NCI-H187 treated with DMSO at 0.1 percent for 48 hours (cell line): ENCODE measurements at places on chromosomes 16 and 17.

GRCh38 chr17:40452921-40453378, 9.7 kb downstream of the IGFBP4 start:
- no peak for DNase-seq

- no peak for DNase-seq
Measured at GRCh38 chr16:24729951-24730815, 732 bp downstream of the TNRC6A start.

DNA sequence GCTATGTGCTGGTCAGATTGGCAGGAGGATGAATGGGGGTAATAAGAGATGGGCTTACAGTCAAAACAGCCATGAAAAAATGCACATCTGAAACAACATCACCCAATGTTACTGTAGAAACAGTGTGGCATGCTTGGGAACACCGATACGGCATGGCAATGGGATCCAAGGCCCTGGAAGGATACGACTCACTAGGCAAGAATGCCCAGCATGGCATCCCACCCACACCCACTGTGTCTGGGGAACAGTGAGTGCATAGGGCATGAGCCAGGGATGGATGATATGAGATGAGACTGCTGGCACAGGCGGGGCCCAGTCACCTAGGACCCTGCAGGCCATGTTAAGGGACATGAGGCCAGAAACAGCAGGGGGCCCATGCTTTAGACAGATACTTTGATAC, 11.5 kb downstream of the TRIM25 start:
- no peak for DNase-seq

DNA sequence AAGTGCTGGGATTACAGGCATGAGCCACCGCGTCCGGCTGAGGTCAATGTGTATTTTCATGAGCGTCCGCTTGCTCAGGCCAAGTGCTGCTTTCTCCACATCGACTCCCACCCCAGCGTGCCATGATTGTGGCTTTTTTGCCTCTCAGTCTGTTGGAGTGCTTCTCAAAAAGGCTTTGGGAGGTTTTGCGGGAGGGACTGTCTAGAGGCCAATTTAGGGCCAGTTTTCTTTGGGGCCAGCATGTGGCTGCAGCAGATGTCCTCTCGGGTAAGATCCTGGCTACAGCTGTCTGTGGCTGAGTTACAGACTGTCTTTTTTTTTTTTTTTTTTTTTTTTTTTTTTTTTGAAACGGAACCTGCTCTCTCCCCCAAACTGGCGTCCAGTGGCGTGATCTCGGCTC, 6.5 kb downstream of the C16orf90 start:
- DNase-seq, result no peak

- no peak for DNase-seq
Measured at GRCh38 chr16:12099451-12100123, 123.1 kb downstream of the SNX29 start.

GRCh38 chr16:1673424-1674151, 4.5 kb upstream of the JPT2 start:
- DNase-seq, result no peak

DNA sequence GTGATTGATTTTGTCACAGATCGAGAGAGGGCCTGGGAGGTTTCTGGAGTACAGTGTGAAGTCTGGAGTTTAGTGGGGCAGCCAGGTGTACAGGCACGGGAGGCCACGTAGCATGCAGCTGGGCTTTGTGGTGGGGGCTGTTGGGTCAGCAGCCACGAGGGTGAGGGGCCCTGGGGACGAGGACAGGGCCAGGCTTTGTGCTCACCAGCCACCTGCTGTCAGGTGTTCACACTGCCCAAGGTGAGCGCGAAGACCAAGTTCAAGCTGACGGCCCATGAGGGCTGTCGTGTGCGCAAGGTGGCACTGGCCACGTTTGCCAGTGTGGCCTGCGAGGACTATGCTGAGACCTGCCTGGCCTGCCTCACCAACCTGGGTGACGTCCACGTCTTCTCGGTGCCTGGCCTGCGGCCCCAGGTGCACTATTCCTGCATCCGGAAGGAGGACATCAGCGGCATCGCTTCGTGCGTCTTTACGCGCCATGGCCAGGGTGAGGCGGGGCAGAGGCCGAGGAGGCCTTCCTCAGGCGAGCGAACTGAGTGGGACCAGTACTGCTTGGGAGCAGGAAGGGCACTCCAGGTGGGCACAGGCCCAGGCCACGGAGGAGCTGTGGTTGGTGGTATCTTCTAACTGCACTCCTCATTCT, 15.9 kb downstream of the LLGL1 start:
- DNase-seq, result no peak

GRCh38 chr16:67775273-67775672, 31.1 kb downstream of the RANBP10 start:
- no peak for DNase-seq

- DNase-seq, result no peak
Measured at GRCh38 chr17:37170881-37171425, 204.8 kb upstream of the C17orf78 start.

DNA sequence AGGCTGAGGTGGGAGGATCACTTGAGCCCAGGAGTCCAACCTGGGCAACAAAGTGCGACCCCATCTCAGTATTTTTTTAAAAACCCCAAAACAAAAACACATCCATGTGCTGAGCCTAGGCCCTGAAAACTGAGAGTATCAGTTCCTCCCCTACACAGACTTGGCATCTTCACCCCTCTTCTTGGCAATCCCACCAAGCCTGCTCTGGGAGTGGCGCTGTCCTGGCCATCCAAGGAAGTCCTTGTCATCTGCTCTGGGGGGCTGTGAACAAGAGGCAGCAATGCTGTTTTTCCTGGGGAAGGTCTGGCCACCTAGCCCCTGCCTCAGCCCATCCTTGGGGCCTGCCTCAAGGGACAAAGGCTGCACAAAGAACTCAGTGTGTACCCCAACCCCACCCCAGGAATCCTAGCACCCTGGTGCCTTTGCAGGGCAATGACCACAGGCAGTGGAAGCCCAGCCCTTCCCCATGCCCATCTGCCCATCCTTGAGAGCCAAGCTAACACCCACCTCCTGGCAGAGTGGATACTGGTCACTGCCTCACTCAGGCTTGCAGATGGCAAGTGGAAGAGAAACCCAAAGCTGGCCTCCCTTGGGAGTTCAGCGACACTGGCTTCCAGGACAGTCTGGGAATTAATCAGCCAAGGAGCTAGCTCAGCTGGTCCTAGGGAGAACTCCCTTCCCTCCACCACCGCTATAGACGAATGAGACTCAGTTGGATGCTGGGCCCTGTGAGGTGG, 14.8 kb upstream of the GFOD2 start:
- DNase-seq, result no peak

DNA sequence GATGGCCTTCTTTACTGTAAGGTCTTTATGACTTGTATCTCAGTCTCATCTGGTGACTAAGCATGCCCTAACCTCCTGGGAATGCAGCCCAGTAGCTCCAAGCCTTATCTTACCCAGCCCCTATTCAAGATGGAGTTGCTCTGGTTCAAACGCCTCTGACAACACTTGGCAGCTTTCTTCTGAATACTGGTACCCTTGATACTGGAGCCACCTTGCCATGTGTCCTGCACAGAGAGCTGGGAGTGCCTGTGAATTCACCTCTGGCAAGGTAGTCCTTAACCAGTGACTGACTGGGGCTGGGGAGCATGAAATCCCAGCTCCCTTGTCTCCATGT, 17.2 kb downstream of the NUDT7 start:
- no peak for DNase-seq

DNA sequence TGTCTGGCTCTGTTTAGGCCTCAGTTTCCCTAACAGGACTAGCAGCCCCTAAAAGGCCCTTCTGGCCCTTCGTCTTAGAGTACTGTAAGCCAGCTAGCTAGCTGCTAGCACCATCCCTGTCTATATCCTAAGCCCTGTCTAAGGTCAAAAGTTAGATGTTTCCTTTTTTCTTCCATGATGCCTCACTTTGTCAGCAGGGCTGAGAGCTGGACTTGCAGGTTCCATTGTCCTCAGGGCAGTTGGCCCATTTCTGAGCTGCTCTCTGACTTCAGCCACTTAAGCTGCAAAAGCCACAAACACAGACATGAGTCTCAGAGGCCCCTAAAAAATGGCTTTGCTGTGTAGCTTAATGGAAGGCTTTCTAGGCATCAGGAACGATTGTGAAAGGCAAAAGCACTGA, 187.7 kb downstream of the CBLN1 start:
- DNase-seq, result no peak

GRCh38 chr17:37276475-37276874, 99.3 kb upstream of the C17orf78 start:
- no peak for DNase-seq

DNA sequence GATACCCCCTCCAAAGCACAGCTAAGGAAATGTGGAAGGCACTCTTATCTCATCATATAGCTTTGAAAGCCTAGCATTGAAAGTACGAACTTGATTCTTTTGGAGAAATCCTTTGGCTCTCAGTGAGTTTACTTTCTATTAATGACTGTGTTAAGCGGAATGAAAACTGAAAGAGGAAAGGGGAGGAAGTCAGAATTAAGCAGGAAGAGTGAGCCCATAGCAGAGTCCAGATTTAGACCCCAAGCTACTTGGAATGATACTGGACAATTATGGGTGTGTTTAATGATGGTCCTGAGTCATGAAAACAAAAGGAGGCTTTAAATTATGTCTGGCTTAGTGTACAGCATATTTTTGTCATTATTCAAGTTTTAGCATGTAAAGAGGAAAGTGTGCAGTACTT, 42.2 kb downstream of the TENT4B start:
- no peak for DNase-seq

GRCh38 chr16:4454623-4455022, 19.8 kb downstream of the NMRAL1 start:
- DNase-seq, result no peak

DNA sequence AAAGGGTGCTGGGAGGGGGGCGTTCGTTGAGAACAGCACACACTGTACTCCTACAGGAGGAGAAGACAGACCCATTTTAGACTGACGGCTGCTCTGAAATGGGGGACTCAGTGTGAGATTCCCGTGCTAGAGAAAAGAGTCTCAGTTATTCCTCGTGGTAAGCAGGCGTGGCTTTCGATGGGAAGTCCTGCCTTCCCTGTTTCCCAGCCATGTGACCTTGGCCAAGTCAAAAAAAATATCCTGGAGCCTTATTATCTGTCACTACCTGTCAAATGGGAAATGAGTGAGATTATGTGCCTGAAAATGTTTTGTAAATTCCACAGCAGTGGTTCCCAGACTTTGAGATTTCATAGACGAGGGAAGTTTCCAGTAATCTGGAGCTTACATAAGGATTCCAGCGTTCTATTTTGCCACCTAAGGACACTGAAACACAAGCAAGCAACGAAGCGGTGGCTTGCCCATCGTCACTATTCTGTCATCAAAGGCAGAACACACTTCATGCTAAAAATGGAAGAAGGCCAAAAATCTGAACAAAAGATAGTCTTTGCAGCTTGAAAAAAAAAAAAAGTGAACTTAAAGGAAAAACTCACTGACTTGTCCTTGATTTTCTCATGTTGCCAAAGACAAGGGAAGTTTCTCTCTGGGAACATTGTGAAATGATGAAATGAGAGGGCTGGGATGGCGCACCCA, 253.4 kb upstream of the RPL38 start:
- DNase-seq, result no peak

DNA sequence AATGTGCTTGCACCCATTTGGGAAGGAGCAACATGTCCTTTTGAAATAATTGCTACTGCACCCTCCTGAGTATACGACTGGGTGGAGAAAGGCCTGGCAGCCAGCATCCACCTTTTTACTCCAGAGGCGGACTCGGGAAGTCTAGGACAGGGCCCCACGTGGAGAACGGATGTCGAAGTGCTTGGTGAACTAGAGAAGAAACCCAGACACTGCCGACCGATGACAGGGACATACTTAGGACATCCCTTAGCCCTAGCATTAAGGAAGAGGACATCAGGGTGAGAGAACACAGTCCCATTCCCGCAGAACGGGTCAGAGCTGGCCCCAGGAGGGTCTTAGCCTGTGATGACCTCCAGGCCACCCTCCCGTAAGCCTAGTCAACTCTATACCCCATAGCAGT, 3.8 kb downstream of the YBX2 start:
- no peak for DNase-seq

DNA sequence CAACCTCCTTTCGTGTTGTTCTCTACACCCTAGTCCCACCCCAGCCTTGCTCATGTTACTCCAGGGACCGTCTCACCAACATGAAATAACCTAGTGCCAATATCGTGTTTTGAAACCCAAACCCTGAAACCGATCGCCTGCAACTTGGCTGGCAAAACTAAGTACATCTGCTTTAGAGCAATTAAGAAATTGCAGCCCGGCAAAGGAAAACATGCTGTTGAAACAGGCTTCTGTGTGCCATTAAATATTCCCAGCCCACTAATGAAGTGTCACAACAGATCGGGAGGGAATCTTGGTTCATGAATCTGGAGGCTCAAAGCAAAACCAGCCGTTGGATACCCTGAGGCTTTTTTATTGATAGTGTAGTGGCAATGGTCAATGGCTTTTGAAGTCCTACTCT, 48.3 kb upstream of the GPR139 start:
- DNase-seq, result no peak

- DNase-seq, result no peak
Measured at GRCh38 chr16:70694088-70694867, 8.4 kb upstream of the MTSS2 start.

- no peak for DNase-seq
Measured at GRCh38 chr17:82674656-82675475, 23.6 kb downstream of the RAB40B start.

GRCh38 chr16:87212026-87212425, 105.2 kb downstream of the C16orf95 start:
- DNase-seq, result no peak

DNA sequence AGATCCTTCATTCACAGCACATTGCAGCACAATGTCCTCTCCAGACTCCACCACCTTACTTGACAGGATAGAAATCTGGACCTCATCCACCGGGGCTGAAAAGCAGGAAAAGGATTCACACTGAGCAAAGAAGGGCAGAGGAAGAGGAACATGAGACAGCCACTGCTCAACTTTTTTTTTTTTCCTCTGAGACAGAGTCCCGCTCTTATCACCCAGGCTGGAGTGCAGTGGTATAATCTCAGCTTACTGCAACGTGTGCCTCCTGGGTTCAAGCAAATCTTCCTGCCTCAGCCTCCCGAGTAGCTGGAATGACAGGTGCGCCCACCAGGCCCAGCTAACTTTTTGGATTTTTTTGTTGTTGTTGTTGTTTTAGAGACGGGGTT, 34.4 kb downstream of the PECAM1 start:
- no peak for DNase-seq

- DNase-seq, result no peak
Measured at GRCh38 chr16:83002351-83003334, 375.9 kb downstream of the CDH13 start.

- no peak for DNase-seq
Measured at GRCh38 chr17:67359960-67360791, 6.2 kb downstream of the PSMD12 start.

GRCh38 chr16:50631985-50632576, 49.0 kb downstream of the SNX20 start:
- no peak for DNase-seq

- no peak for DNase-seq
Measured at GRCh38 chr16:50721549-50722404, 20.1 kb upstream of the CYLD start.

- DNase-seq, result no peak
Measured at GRCh38 chr17:35265071-35265470, 22.2 kb downstream of the SLFN5 start.

DNA sequence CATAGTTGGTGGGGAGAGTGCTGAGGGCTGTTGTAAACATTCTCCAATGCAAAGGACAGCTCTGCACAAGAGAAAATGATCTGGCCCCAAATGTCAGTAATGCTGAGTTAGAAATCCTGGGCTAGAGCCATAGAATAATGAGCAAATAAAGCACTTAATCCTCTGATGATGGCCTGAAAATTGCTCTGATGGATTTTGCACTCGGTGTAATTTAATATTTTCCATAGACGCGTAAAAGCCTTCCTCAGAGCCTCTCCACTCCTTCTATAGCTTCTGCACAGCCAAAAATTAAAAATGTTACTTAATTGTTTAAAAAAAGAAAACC, 23.7 kb downstream of the FAM20A start:
- no peak for DNase-seq

- DNase-seq, result no peak
Measured at GRCh38 chr17:8896087-8896486, 28.6 kb upstream of the PIK3R6 start.
